ENCODE measurements at places on chromosomes 12 and 14.

GRCh38 chr14:48726080-48726642 lies 860.0 kb downstream of the RPS29 start:
- no peak for DNase-seq

- no peak for DNase-seq
These were observed 53.8 kb downstream of the TRIM9 start for GRCh38 chr14:51041108-51041531.

- DNase-seq: no peak
These were observed 17.8 kb downstream of the FOXG1 start for GRCh38 chr14:28784096-28785048.

DNA sequence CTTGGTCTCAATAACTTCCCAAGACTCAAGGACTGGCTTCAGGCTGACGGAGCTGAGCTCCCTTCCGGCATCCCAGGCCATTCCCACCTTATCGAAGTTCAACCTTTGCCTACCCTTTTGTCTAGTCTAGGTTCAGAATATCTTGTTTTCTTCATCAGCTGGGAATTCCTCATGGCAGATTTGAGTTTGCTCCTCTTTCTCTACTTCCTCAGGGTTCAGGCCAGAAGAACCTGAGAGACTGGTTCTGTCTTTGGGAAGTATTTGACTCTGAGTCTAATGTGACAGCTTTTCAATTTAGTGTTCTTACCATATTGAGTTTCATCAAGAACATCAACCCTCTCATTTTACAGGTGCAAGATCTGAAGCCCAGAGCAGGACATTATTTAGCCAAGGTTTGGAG lies 2.1 kb downstream of the BIN2 start:
- DNase-seq: no peak

- DNase-seq: no peak
These were observed 715 bp downstream of the KLRC4 start for GRCh38 chr12:10408842-10409241.

DNA sequence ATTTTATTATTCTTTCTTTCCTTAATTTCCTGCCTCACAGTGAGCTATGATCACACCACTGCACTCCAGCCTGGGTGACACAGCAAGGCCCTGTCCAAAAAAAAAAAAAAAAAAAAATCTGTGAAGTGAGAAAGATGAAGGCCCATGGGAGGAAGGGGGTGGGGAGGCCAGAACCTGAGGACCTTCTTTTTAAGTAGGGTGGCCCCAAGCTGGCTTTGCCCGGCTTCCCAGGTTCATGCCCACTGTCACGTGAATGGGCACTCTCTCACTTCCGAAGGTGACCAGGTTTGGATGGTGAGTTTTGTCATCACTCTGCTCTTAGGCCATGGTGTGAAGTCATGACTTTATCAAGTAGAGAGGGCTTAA lies 82.3 kb downstream of the TNFAIP2 start:
- DNase-seq: no peak

GRCh38 chr14:81070511-81070910 lies 115.1 kb downstream of the TSHR start:
- DNase-seq: no peak

GRCh38 chr12:80325167-80325959 lies 118.7 kb upstream of the PTPRQ start:
- DNase-seq: no peak

- DNase-seq: no peak
These were observed 49.9 kb upstream of the LTBP2 start for GRCh38 chr14:74661726-74662450.

DNA sequence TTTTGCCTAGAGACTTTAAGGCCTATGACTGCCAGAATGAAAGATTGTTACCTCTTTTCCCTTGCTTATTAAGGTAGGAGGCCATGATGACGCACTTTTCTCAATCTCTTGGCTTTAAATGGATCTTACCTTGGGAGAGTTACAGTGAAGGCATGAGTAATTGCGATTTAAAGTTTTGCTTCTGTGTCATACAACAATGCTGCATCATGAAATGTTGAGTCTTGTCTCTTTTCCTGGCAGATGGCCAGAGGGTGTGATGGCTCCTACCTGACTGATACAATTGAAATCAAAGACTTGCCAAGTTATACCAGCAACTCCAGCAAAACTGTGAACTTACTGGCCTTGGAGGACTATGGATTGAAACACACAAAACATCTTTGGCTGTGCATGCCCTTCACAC lies 17.2 kb upstream of the LRRK2 start:
- no peak for DNase-seq

DNA sequence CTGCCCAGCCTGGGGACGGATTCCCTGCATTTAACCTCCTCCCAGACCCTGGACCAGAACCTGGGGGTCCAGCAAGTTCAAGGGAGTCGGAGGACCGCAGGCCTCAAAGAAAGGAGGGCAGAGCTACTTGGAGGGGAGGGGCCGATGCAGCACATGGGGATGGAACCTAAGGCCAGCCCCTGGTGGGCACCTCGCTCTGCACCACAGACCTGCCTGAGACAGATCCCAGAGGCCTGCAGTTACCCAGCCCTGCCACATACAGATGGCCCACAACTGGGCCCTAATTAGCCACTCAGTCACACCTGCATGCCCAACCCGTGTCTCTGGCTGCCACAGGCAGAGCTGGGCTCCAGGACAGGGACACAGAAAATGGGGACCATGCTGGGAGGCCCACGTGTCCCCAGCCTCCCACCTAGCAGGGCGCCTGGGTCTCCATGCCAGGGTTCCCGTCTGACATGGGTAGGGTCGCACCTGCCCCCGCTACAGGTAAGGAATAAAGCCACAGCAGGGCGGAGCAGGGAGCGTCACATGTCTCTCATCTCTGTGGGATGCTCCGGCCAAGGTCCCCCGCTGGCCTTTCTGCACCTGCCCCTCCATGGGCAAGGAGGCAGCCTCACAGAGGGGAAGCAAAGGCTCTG lies 16.7 kb downstream of the AKT1 start:
- DNase-seq: no peak

DNA sequence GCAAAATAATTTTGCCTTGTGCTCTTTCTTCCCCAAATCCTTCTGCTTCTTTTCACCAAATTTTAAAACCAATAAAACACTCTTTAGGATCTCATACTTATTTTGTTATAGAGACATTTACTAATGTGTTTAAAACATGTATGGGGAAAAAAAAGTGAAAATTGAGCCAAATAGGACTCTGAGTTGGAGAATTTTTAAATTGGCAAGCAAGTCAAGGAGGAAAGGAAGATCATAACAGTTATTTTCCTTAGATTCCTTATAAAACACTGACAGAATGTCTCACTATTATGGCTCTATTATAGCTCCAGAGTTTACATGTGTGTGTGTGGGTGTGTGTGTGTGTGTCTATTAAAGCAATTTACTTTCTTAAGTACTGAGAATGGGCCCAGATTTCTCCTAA lies 220.5 kb downstream of the SLC6A15 start:
- no peak for DNase-seq

DNA sequence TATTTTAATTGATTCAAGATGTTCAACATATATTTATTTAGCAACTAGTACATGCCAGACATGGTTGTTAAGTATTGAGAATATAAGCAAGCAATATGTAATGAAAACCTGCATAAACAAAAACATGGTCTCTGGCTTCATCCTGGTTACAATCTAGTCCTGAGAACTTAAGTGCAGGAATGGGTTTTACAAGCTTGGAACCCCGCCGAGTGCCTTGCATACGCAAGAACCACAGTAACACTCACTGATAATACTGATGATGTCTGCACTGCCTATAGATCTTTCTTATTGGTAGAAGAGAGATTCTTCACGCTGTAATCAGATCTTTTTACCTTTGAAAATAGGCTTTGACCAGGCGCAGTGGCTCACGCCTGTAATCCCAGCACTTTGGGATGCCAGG lies 22.9 kb upstream of the CALM1 start:
- no peak for DNase-seq

GRCh38 chr14:49863487-49864281 lies 11.1 kb upstream of the NEMF start:
- no peak for DNase-seq

GRCh38 chr14:59755409-59756135 lies 115.0 kb downstream of the RTN1 start:
- DNase-seq: no peak
